Adrenal gland (tissue), 19 donors: ENCODE measurements at places on chromosomes 16 and 17. TPM values are rescaled to one million over a fixed set of nuclear protein-coding genes. Genes with fewer than 3 reads are reported as not detected.

DNA sequence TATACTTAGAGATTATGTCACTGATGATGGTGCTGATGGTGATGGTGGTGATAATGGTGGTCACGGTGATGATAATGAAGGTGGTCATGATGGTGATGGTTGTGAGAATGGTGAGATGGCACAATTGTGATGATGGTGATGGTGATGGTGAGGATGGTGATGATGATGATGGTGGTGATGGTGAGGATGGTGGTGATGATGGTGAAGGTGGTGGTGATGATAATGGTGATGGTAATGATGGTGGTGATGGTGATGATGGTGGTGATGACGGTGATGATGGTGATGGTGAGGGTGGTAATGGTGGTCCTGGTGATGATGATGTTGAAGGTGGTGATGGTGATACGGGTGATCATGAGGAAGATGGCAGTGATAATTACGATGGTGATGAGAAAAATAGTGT, 5.5 kb upstream of the CDT1 start:
- DNase-seq, result no peak
- no peaks in the 10 kb centered on the region for H3K4me1 ChIP-seq
- H3K4me3 ChIP-seq, result no peak overlapping the region

DNA sequence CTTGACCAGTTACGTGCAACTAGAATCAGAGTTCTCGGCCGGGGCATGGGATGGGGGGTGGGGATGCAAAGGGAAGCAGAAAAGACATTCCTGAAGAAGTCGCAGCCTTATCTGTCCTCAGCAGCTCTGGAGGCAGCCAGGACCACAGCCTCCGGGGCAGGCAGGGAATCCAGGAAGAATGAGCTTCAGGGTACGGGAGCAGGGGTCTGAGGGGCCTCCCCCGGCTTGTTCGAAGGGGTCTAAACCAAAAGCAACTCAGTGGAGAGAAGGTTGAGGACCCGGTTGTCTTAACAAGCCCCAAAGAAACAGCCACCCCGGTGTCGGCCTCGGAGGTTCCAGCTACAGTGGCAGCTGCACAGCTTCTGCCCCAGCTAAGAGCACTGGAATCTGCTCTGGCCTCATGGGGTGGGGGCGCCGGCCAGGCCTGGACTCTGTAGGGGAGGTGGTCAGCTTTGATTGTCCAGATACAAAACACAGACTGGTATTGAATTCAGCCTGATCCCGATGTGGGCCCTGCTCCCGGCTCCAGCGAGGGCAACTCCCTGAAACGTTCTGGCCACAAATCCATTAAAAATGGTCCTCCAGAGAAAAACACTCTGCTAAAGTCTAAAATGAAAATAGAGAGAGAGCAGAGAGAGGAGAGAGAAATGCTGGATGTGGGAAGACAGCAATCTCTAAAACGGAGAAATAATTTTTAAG, 7.7 kb downstream of the HOXB4 start:
- H3K4me1 ChIP-seq, result no peaks in the 10 kb centered on the region
- no peak for DNase-seq
- no peaks in the 10 kb centered on the region for H3K36me3 ChIP-seq
- peak overlapping the region; percentile 81 for H3K27ac ChIP-seq

GRCh38 chr16:46836534-46837530, 5.9 kb upstream of the C16orf87 start:
- no peaks in the 10 kb centered on the region for H3K36me3 ChIP-seq
- DNase-seq, result no peak
- no peak overlapping the region for H3K4me3 ChIP-seq
- no peak overlapping the region for H3K27ac ChIP-seq
- peaks cover 8% of the 10 kb centered on the region for H3K4me1 ChIP-seq

GRCh38 chr17:56085576-56086267, 67.6 kb upstream of the ANKFN1 start:
- H3K4me3 ChIP-seq, result no peak overlapping the region
- no peaks in the 10 kb centered on the region for H3K36me3 ChIP-seq
- H3K4me1 ChIP-seq, result no peaks in the 10 kb centered on the region
- H3K27me3 ChIP-seq, result no peaks in the 10 kb centered on the region
- no peak for DNase-seq
- no peak overlapping the region for H3K27ac ChIP-seq

DNA sequence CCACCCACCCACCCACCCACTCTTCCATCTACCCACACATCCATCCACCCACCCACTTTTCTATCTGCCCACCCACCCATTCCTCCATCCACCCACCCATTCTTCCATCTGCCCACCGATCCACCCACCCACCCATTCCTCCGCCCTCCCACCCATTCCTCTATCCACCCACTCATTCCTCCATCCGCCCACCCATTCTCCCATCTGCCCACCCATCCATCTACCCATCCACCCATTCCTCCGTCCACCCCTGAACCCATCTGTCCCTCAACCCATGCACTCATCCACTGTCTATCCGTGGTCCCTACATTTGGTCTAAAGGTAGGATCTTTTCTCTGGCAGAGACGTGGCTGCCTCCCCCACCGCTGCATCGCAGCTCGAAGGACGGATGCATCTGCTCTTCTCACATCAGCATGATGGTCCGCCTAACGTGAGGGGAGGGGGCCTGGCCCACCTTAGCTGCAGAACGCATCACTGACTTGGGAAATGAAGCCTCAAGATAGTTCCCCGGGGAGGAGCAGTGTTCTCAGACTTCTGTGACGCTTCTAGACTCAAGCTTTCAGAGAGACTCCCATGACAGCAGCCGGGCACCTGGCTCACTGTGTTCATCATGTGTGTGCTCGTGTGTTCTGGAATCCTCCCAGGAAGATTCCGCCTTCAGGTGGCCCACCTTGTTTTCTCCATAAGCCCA, 17.2 kb upstream of the GSE1 start:
- H3K36me3 ChIP-seq, result no peaks in the 10 kb centered on the region
- H3K27ac ChIP-seq, result no peak overlapping the region
- peaks cover 5% of the 10 kb centered on the region for H3K4me1 ChIP-seq
- H3K27me3 ChIP-seq, result no peaks in the 10 kb centered on the region
- no peak for DNase-seq

The IGFBP4 gene
- 185 TPM for total RNA-seq

GRCh38 chr17:65558683-65559460, 2.6 kb downstream of the AXIN2 start:
- no peak for DNase-seq
- no peaks in the 10 kb centered on the region for H3K27me3 ChIP-seq
- no peak overlapping the region for H3K27ac ChIP-seq
- H3K4me3 ChIP-seq, result no peak overlapping the region

- peaks cover 6% of the 10 kb centered on the region for H3K4me1 ChIP-seq
- no peaks in the 10 kb centered on the region for H3K27me3 ChIP-seq
- DNase-seq, result peak; percentile 78
- H3K36me3 ChIP-seq, result no peaks in the 10 kb centered on the region
Measured at GRCh38 chr17:56834380-56835263, 671 bp downstream of the DGKE start.

The CCL11 gene
- total RNA-seq, result not detected

The TMIGD1 gene
- not detected for total RNA-seq

DNA sequence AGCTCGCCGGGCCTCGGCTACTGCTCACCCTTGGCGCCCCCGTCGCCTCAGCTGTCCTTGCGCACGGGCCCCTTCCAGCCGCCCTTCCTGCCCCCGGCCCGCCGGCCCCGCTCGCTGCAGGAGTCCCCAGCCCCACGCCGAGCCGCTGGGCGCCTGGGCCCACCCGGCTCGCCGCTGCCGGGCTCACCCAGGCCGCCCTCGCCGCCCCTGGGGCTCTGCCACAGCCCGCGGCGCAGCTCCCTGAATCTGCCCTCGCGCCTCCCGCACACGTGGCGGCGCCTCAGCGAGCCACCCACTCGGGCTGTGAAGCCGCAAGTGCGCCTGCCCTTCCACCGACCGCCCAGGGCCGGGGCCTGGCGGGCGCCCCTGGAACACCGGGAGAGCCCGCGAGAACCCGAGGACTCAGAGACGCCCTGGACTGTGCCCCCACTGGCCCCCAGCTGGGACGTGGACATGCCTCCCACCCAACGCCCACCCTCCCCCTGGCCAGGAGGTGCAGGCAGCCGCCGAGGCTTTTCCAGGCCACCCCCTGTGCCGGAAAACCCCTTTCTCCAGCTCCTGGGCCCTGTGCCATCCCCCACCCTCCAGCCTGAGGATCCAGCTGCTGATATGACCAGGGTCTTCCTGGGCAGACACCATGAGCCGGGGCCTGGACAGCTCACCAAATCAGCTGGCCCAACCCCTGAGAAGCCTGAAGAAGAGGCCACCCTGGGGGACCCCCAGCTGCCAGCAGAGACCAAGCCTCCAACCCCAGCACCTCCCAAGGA, 12.8 kb downstream of the MYO15A start:
- H3K36me3 ChIP-seq, result no peaks in the 10 kb centered on the region
- H3K4me1 ChIP-seq, result no peaks in the 10 kb centered on the region
- no peaks in the 10 kb centered on the region for H3K27me3 ChIP-seq
- no peak overlapping the region for H3K27ac ChIP-seq

DNA sequence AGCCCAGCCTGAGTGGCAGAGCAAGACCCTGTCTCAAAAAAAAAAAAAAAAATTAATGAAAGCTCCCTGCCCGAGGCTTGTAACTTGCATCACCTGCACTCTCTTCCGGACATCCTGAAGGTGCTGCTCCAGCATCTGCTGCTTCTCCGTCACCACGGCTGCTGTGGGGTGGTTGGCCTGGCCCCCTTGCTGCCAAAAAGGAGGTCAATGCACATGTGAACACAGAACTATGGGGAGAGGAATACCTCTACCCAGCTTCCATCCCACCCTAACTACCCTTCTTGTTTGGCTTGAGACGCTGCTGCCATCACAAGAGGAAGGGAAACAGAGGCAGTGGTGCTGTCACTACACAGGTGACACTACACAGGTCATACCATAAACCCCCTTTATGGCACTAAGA, 49.0 kb downstream of the STAT3 start:
- DNase-seq, result no peak
- no peak overlapping the region for H3K4me3 ChIP-seq
- peaks cover 94% of the 10 kb centered on the region for H3K36me3 ChIP-seq

- no peak for DNase-seq
- H3K27me3 ChIP-seq, result no peaks in the 10 kb centered on the region
- no peaks in the 10 kb centered on the region for H3K36me3 ChIP-seq
- H3K4me1 ChIP-seq, result no peaks in the 10 kb centered on the region
- no peak overlapping the region for H3K27ac ChIP-seq
Measured at GRCh38 chr16:73433731-73434307, 385.9 kb upstream of the ZFHX3 start.

- H3K27ac ChIP-seq, result no peak overlapping the region
- no peak overlapping the region for H3K4me3 ChIP-seq
- H3K4me1 ChIP-seq, result peaks cover 10% of the 10 kb centered on the region
- H3K27me3 ChIP-seq, result peaks cover 39% of the 10 kb centered on the region
- H3K36me3 ChIP-seq, result no peaks in the 10 kb centered on the region
Measured at GRCh38 chr17:47730681-47731080, 2.4 kb upstream of the TBX21 start.

The CKLF gene
- 19.6 TPM for total RNA-seq

GRCh38 chr17:77326076-77326591, 185.4 kb downstream of the SEC14L1 start:
- H3K4me3 ChIP-seq, result no peak overlapping the region
- H3K36me3 ChIP-seq, result no peaks in the 10 kb centered on the region
- peaks cover 35% of the 10 kb centered on the region for H3K4me1 ChIP-seq
- no peak overlapping the region for H3K27ac ChIP-seq
- no peaks in the 10 kb centered on the region for H3K27me3 ChIP-seq

GRCh38 chr17:76004750-76005262, 4.2 kb downstream of the CDK3 start:
- H3K27me3 ChIP-seq, result no peaks in the 10 kb centered on the region
- H3K27ac ChIP-seq, result peak overlapping the region; percentile 53
- peaks cover 11% of the 10 kb centered on the region for H3K4me1 ChIP-seq
- no peaks in the 10 kb centered on the region for H3K36me3 ChIP-seq

DNA sequence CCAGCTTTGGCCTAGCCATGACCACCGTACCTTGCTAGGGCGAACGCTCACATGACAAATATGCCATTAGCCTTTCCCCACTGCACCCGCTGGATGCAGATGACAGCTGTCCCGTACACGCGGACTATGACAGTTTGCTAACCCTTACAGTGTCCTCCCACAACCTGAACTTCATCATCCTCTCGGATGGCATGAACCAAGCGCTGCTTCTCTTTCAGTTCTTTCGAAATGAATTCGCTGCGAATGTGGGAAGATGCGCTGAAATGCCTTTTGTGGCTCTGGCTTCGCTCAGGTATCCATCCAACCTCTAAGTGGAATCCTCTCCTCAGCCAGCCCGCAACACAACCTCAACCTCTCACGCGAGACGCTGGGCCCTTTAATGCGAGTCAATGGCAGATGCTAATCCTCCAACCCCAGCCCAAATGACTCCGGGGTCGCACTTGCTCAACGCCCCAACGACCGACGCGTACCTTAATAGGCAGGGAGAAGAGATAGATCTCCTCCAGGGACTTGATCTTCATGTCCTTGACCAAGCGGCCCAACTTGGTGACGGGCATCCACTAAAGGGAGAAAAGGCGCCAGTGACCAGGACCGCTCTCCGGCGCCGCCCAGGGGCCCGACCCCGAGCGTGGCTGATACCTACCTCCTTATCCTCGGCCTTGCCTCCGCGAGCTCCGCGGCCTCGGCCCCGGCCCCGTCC, 670 bp downstream of the RPS2 start:
- peak; percentile 61 for DNase-seq
- H3K27me3 ChIP-seq, result no peaks in the 10 kb centered on the region
- H3K36me3 ChIP-seq, result no peaks in the 10 kb centered on the region
- peak overlapping the region; percentile 72 for H3K4me3 ChIP-seq

GRCh38 chr16:31273676-31274075, 13.9 kb downstream of the ITGAM start:
- no peak overlapping the region for H3K4me3 ChIP-seq
- H3K4me1 ChIP-seq, result no peaks in the 10 kb centered on the region
- no peak overlapping the region for H3K27ac ChIP-seq
- no peaks in the 10 kb centered on the region for H3K36me3 ChIP-seq
- peaks cover 4% of the 10 kb centered on the region for H3K27me3 ChIP-seq
